ENCODE measurements at places on chromosomes 16 and 17. TPM values are rescaled to one million over a fixed set of nuclear protein-coding genes. Genes with fewer than 3 reads are reported as not detected.

The RNF222 gene
- not detected for total RNA-seq

The CHRNB1 gene
- 12.1 TPM for total RNA-seq

The KLHL11 gene
- 11.0 TPM for total RNA-seq

The MRTFB gene
- total RNA-seq: 48.9 TPM

The GPT2 gene
- total RNA-seq: 9.1 TPM

The TEDC2 gene
- total RNA-seq: 4.0 TPM

The PIMREG gene
- 4.6 TPM for total RNA-seq

The CCL15 gene
- 1.3 TPM for total RNA-seq

The KRT28 gene
- total RNA-seq: not detected

The ALOX15 gene
- 0.15 TPM for total RNA-seq

The SBK1 gene
- total RNA-seq: 2.8 TPM

The RAB11FIP4 gene
- total RNA-seq: 13.5 TPM

The KRT27 gene
- total RNA-seq: 0.55 TPM

The ITGAL gene
- 60.2 TPM for total RNA-seq

The TNP2 gene
- total RNA-seq: not detected

The PRSS21 gene
- total RNA-seq: 0.90 TPM

The CNTNAP4 gene
- total RNA-seq: not detected

The NTN1 gene
- total RNA-seq: 4.9 TPM

The RETREG3 gene
- total RNA-seq: 59.9 TPM

The SHISA6 gene
- total RNA-seq: 0.06 TPM

The SPATA22 gene
- total RNA-seq: 1.4 TPM

The CD79B gene
- total RNA-seq: 3.5 TPM

The SDK2 gene
- total RNA-seq: 6.3 TPM

The HOXB5 gene
- 3.3 TPM for total RNA-seq

The TP53TG3C gene
- total RNA-seq: not detected

The TPSD1 gene
- 0.37 TPM for total RNA-seq

The TMEM98 gene
- total RNA-seq: 142 TPM

The ZNF423 gene
- total RNA-seq: 8.2 TPM

The FBXL16 gene
- total RNA-seq: 0.50 TPM

The CD300LG gene
- total RNA-seq: 1.6 TPM

The SMURF2 gene
- total RNA-seq: 41.6 TPM

The SCN4A gene
- 0.17 TPM for total RNA-seq

The CYGB gene
- 13.7 TPM for total RNA-seq

The ZFPM1 gene
- 7.0 TPM for total RNA-seq

The CD300LB gene
- total RNA-seq: 0.58 TPM

The ABHD15 gene
- 10.9 TPM for total RNA-seq

The HOXB9 gene
- total RNA-seq: not detected

The KRT222 gene
- total RNA-seq: not detected

The STRADA gene
- total RNA-seq: 28.1 TPM

The ATP6V0D1 gene
- 185 TPM for total RNA-seq

The TGFB1I1 gene
- 49.3 TPM for total RNA-seq

The MILR1 gene
- 17.3 TPM for total RNA-seq

The TEX19 gene
- not detected for total RNA-seq

The CFAP97D1 gene
- total RNA-seq: not detected

The NKD1 gene
- 12.5 TPM for total RNA-seq

The ASB16 gene
- total RNA-seq: not detected

The DYNLL2 gene
- total RNA-seq: 38.2 TPM

The KRTAP3-2 gene
- total RNA-seq: not detected

The SALL1 gene
- total RNA-seq: not detected

The CCL16 gene
- total RNA-seq: not detected

The SMIM22 gene
- 28.6 TPM for total RNA-seq

The KNOP1 gene
- 12.5 TPM for total RNA-seq

The KRTAP3-1 gene
- total RNA-seq: not detected
